Naive thymus-derived CD4-positive, alpha-beta T cell (primary cell): ENCODE measurements at places on chromosomes 16 and 17. TPM values are rescaled to one million over a fixed set of nuclear protein-coding genes. Genes with fewer than 3 reads are reported as not detected.

Gene RPL27
- total RNA-seq, result 1,834 TPM

Gene HID1
- 14.8 TPM for total RNA-seq

Gene SPNS2
- 0.44 and 0.69 TPM in 2 replicates for total RNA-seq

DNA sequence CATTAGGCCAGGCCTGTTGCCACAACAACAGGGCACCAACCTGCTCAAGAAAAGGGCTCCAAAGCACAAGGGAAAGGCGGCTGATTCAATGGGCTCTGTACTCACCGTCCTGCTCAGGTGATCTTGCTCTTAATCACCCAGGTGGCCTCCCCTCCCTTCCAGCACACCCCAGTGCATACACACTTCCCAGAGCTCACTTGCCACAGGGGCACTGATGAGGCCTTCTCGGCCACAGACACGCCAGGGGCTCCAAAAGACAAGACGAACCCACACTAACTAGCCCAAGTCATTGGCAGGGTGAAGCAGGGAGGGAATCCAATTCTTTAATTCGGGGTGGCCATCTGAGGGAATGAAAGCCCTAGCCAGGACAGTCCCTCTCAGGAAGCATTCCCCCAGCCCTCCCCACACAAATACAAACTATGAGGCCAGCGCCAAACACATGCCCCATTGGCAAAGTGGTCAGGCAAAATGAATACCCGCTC, 1.4 kb downstream of the MYO18A start:
- no peaks in the 10 kb centered on the region for H3K27me3 ChIP-seq
- H3K27ac ChIP-seq, result no peak overlapping the region
- H3K36me3 ChIP-seq, result no peaks in the 10 kb centered on the region
- no peak overlapping the region for H3K4me3 ChIP-seq
- DNase-seq, result no peak

Gene SLC6A4
- total RNA-seq, result not detected

DNA sequence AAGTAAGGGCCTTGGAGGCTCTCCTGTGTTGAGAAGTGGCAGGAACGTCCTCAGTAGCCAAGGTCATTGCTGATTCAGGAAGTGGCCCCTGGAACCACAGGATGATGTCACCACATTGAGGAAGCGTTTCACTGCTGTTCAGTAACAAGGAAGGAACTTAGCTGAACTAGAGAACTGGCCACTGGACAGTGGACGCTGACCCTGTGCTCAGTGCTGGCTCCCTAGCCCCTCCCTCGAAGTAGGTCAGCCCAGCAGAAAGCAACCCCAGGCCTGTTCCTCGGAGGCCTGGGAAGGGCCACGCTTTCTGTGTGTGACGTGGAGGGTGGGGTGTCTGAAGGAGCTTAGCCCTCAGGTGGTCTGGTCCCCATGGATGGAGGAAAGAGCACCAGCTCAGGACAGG, 58.3 kb downstream of the B9D1 start:
- H3K4me3 ChIP-seq, result no peak overlapping the region
- no peak overlapping the region for H3K27ac ChIP-seq
- no peaks in the 10 kb centered on the region for H3K36me3 ChIP-seq
- no peaks in the 10 kb centered on the region for H3K27me3 ChIP-seq

GRCh38 chr17:73104450-73104849, 12.0 kb upstream of the SLC39A11 start:
- no peak for DNase-seq
- H3K4me3 ChIP-seq, result no peak overlapping the region
- H3K4me1 ChIP-seq, result no peaks in the 10 kb centered on the region
- no peaks in the 10 kb centered on the region for H3K27me3 ChIP-seq
